ENCODE measurements at places on chromosomes 5 and 9.

DNA sequence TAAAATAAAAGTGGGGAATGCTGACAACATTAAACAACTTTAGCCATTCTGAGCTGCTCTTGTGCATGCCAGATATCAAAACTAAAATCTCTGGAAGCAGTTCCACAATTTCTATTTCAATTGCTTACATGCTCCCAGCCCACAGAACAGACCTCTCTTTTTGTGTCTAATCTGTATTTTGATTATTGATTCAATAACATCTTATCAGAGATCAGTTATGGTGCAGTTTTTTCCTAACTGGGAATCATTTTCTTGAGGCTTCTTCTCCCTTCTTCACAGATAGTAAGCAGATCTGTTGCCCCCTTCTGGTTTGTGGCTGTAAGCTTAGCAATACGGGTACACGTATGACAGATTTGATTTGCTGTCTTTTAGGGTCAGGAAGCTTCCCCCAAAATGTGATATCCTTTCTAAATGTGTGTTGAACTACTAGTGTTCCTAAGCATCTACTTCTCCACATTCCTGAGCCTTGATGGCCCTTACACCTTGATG, 39.4 kb downstream of the MRPS27 start:
- DNase-seq, result no peak

GRCh38 chr5:60886158-60886557, 42.1 kb upstream of the ELOVL7 start:
- DNase-seq, result no peak

DNA sequence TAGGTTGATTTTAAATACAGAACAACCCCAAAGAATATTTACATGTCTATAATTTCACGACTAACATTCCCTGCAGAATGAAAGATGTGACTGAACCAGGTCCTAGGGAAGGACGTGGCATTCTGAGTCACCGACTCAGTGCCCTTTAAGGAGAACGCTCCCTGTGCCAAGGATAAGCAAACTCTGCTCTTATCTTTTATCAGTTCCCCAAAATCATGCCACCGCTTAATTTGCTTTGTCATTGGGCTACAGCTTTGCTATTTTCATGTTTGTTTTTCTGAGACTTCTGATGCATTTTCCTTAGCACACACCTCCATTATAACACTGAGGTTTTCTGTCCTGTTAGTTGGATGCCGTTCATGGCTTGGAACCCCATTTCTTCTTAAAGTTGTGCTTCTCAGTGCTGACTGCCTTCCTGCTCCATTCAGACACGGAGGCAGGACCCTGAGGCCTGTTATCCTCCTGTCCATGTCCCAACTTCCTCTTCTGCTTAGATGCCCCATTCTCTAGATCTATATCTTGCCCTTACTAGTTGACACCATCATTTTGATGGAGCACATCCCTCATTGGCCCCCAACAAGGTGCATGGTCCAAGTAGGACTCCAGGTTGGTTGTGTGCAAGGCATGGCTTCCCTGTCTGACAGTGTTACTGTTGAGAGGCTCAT, 11.2 kb upstream of the SEMA4D start:
- DNase-seq, result no peak

DNA sequence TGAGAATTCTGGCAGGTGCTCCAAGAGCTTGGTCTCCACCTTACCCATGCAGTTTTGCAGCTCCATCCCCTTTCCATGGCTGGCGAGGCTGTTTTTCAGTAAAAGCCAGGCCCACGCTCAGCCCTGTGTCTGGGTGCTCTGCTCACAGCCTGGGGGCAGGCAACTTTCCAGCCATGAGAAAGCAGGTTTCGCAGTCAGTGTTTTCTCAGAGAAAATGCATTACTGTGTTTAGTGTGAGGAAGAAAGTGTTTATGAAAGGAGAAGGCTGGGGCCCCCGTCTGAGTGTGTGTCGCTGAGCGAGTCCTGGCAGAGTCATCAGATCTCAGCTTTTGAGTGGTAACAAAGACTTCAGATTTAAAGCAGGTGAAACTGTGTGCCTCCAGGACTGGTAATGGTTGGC, 248.1 kb downstream of the IRX1 start:
- no peak for DNase-seq

DNA sequence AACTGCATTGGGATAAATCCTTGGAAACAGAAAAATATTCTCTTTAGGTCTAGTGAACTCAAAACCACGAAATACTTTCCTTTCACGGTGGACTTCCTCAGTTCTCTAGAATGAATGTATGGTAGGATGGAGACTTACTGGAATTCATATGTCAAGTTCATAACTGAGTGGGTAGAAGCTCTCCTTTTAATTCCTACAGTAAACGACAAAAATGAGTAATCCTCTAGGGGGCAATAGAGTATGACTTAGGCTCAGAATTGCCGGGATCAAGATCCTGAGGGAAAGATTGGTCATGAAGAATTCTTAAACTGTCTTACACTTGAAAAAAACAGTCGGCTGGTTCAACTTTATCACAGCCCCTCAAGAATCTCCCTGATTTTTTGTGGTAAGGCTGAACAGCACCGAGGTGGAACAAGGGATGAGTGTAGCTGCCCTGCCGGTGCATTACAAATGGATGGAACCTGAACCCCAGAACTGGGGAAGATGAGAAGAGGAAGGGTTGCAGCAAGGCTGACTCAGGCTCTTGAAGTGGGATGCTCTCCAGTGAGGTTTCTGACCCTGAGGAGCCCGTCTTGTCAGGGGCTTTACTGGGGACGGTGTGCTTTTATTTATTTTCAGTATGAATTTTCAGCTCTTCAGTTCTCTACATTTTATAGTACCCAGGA, 14.0 kb upstream of the LOX start:
- DNase-seq, result no peak

GRCh38 chr9:38254756-38255155, 137.7 kb upstream of the ALDH1B1 start:
- no peak for DNase-seq

- DNase-seq, result no peak
These were observed 3.8 kb downstream of the ZFAND5 start for GRCh38 chr9:72361217-72361616.

- no peak for DNase-seq
These were observed 693.2 kb upstream of the CHD1 start for GRCh38 chr5:99621772-99622681.

DNA sequence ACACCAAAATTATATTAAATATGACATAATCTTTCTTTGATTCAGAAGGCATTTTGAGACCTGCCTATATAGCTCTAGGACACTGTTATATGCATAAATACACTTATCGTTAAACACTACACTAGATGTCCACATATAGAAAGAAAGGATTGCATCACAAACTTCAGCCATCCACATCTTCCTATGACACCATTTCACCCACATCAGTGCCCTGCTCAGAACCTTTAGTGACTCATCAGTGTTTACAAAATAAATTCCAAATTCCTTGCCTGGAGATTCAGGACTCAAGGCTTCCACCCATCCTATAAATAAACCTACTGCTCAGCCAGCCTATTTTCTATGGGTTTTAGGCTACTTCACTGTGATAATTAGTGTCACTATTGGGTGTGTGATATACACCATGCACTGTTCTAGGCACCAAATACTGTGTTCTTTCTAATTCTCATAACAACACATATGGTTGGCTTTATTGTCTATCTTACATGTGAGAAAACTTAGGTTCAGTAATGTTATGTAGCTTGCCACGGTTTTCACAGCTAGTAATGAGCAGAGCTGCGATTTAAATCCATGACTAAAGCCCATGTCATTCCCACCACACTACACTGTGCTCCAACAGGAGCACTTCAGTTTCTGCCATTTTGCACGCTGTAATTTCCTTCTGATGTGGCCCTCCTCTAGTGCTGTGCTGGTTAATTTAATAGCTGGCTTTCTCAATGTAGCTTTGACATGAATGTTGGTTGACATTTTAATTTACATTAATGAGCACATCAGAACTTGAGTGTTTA, 103.3 kb downstream of the SREK1 start:
- peak; percentile 52 for DNase-seq

DNA sequence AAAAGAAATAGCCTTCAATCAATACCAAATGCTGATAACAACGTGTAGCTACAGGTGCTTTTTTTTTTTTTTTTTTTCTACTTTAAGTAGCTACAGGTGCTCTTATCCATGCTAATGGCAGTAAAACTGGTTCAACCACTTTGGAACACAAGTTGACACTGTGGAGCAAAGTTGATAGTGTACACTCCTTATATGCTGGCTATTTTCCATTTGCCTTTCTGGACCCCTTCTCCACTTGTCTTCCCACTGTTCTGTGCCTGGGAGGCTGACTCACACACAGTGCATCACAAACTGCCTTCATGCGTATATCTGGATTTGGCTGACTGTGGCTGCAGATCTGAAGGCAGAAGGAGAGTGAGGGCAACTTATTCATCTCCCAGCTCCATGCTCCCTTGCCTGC, 247.9 kb downstream of the MSX2 start:
- DNase-seq, result no peak

DNA sequence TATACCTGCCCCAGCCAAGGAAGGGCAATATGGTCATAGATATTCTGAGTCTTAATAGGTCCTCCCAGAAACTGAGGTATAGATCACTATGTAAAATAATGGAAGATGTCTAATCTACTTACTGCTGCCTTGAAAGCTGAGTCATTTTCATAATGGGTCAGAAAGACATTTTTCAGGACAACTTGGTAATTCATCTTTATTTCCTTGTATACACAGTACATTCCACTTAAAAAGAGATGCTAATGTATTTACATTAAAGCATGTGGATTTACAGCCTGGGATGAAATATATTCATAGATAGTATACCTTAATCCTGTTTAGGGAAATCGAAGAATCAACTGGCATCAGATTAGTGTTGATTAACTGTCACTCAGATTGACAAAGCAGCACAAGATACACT, 219.1 kb upstream of the PPP1R2B start:
- no peak for DNase-seq

GRCh38 chr5:18534119-18534518, 899.9 kb downstream of the TAF11L14 start:
- no peak for DNase-seq

GRCh38 chr5:98810206-98810605, 36.7 kb downstream of the RGMB start:
- DNase-seq, result no peak

DNA sequence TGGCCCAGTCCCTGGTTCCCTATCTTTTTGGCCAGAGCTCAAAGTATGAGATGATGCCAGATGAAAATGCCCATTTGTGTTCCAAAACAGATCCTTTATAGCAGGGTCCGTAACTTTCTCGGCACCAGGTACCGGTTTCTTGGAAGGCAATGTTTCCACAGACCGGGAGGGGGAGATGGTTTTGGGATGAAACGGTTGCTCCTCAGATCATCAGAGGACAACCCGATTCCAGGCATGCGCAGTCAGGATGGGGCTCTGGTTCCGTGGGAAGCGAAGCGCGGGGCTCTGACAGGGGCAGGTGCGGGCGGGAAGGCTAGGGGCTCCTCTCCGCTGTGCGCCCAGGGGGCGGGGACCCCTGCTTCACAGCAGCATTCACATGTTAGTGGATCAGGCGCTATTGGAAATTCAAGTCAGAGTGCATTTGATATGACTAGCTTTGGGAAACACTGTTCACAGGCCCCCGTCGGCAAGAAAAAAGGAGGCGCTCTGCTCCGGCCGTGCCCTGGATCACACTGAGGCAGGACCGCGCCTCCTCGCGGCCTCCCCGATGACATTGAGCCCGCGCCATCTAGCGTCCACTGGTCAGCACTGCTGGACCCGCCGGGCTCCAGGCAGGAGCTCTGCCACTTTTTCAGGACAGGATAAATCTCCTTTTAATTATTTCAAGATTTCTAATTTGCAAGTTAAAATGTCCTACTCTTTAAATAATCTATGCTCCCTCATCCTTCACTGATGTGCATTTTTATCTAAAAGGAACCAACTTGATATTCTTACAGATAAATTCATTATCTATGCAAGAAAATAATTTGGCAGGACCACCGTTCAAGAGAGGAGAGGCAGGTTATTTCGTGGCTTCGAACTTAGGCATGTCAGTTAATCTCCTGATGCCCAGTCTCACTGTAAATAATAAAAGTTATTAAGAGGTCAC, 190.0 kb downstream of the FANCC start:
- DNase-seq, result peak; percentile 95

DNA sequence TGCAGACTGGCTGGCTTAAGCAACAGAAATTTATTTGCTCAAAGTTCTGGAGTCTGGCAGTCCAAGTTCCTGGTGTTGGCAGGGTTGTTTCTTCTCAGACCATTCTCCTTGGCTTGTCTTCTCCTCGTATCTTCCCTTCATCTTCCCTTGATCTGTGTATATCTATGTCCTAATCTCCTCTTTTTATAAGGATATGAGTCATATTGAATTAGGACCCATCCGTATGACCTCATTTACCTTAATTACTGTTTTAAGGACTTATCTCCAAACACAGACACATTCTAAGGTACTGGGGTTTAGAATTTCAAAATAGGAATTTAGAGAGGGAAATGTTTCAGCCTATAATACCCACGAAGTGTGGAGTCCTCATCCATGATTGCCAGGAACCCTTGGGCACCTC, 13.1 kb upstream of the LPAR1 start:
- DNase-seq, result no peak

GRCh38 chr5:84565866-84566265, 181.2 kb upstream of the EDIL3 start:
- DNase-seq, result no peak

DNA sequence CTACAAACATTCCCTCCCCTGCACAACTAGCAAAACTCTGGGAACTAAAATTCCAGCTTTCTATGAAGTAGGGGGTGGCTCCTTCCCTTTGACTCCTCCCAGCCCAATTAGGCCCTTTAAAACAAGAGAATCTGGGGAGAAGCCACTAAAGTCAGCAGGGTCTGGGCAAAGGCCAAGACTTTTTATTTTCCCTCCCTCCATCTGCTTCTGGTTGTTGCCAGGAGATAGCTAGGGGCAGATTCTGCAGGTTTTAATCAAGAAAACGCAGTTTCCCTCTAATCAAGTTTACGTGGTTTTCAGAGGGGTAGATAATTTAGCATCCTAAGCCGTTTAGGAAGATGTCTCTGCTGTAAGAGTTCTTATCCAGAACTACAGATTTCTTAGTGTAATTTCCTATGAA, 114.5 kb upstream of the CDH6 start:
- no peak for DNase-seq

DNA sequence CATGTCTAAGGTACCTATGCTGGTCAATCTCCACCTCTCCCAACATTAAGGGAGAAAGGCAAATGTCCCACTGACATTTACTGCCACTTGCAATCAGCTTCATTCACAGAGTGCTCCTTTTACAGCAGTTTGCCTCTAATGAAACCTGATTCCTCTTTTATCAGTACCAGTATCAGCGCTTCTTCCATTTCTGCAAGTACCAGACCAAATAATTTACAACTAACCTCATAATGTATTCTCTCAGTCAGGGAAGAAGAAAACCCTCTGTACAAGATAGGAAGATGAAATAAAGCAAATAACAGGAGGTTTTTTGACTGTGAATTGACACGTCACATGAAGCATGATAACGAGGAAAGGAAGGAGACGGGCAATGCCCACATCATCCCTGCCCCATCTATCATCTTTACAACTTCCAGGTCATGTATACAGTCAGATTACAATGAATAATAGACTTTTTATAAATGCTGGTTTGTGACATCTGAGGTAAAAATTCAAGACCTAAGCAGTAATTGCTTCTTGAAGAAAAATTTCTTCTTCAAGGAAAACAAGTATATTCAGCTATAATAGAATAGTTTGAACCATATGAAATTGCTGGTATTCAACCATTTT, 21.9 kb downstream of the ABITRAM start:
- DNase-seq, result no peak

- DNase-seq, result peak; percentile 72
These were observed 102.4 kb downstream of the CDK5RAP2 start for GRCh38 chr9:120477534-120478001.

Measured in H54 (cell line).